ENCODE measurements at places on chromosomes 3 and 15.
A peak's percentile ranks its signal among the peaks of the same experiment; 100 is the strongest.

DNA sequence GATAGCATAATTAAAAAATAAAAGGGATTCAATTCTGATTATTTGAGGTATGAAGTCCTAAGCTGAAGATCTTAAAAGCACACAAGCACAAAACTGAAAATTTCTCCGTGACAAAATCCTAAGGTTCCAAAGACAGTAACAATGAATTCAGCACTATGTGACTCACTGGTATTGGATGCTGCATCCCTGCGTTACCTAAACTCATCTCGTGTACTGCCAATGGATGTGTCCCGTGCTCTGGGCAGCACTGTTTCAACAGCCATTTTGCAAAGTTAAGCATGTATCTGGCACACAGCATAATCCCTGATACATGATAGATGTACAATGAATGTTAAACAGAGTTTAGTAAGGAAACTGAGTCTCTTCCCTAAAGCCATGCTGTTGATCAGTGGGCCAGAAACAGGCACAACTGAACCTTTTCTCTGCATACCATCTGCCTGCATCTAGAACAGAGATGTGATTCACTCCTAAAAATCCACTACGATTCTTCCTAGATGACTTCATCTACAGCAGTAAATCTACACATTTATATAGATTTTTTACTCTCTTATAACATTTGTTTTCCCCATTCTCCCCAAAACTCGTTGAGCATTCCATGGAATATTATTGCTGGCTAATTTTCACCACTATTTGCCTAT, 14.3 kb downstream of the SUCLG2 start:
- no peak for DNase-seq

DNA sequence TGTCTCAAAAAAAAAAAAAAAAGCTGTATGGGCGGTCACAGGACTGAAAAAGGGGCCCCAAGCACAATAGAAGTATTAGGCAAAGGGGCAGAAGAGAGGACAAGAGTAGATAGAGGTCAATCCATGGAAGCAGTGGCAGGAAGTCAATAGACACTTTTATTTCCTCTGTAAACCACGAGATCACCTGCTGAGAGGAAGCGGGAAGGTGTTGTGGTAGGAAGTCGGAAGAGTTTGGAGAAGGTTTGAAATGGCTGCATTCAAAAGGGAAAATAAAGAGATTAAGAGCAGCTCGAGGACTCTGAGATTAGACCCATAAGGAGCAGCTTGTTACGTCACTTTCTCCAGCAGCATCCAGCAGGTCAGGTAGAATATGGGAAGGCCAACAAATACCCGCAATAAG, 14.2 kb upstream of the ZNF148 start:
- DNase-seq, result no peak

- no peak for DNase-seq
Measured at GRCh38 chr3:46058981-46059380, 31.7 kb upstream of the XCR1 start.

DNA sequence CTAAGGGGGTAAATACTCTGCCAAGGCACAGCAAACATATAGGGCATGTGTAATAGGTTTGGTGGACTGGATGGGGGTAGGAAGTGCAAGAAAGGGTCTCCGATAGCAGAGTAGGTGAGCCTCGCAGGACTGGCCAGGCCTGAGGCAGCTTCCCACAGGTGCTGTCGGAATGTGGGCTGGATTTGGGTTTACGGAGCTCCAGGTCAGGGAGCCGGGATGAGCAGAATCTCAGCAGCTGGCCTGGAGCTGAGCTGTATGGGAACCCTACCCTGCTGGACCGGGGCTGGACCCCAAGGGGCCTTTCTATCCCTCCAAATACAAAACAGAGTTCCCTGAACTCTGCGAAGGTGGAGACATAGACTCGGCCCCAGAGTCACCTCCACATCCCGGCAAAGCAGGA, 15.0 kb downstream of the KLF15 start:
- DNase-seq, result peak; percentile 4

- DNase-seq, result no peak
Measured at GRCh38 chr15:85871545-85871944, 76.8 kb upstream of the KLHL25 start.

GRCh38 chr3:132730891-132731580, 8.8 kb upstream of the NPHP3 start:
- DNase-seq, result no peak

DNA sequence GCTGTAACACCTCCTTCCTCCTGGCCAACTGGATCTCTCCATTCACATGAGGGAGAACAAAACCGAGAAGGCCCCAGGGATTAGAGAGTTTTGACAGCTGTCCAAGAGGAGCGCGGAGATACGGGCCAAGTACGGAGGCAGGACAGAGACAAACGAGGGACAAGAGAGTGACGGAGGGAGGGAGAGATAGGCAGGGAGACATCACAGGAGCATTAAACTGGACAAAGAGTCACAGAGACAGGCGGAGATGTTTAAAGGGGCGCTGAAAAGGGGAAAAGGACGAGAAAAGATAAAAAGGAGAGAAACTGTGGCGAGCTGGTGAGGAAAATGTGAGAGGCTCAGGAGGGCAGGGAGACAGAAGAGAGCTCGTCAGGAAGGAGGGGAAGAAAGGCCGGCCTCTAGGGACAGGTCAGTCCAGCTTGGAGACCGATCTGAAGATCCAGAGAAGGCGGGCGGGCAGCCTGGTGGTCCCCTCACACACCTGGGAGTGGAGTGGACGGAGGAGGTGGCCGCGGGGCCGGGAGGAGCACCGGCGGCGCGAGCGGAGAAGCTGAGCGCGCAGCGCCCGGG, 40.5 kb upstream of the ROPN1 start:
- no peak for DNase-seq

DNA sequence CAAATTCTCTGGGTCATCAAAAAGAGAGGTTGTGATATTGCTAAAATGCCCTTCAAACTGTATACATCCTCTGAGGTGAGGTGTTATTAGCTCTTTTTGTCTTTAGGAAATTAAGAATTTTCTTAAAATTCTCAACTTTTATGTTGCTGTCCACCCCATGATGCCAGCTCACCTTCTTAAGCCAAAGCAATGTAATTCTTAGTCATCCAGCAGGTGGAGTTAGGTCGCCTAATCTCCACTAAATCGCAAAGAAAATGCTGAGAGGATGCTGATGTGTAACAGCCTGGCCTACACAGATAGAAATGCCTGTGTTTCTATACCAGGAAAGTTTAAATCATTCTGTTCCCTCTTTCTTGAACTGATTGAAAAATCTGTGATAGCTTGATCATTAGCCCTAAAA, 770.2 kb upstream of the ALCAM start:
- no peak for DNase-seq

GRCh38 chr15:101669744-101670143, 17.6 kb upstream of the TM2D3 start:
- DNase-seq, result no peak

- no peak for DNase-seq
Measured at GRCh38 chr3:71680603-71681002, 44.6 kb downstream of the EIF4E3 start.

GRCh38 chr3:146093896-146094295, 67.1 kb downstream of the PLOD2 start:
- DNase-seq, result no peak

DNA sequence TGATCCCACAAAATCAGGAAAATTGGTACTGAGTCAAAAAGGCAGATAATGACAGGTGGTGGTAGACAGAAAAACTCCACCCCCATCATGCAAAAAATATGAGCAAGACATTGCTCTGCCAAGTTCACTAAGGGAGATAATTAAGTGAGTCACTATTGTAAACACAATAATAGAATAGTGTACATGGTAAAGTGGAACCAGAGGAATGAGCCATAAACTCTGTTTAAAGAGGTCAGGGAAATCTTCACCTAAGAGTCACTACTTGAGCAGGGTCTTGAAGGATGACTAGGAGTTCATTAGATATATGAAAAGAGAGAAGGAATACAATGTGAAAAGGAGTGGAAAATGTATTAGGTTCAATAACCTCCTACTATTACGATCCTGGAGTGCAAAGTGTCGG, 213.4 kb upstream of the PEX5L start:
- no peak for DNase-seq

GRCh38 chr15:94119923-94120775, 111.2 kb upstream of the MCTP2 start:
- peak; percentile 20 for DNase-seq

DNA sequence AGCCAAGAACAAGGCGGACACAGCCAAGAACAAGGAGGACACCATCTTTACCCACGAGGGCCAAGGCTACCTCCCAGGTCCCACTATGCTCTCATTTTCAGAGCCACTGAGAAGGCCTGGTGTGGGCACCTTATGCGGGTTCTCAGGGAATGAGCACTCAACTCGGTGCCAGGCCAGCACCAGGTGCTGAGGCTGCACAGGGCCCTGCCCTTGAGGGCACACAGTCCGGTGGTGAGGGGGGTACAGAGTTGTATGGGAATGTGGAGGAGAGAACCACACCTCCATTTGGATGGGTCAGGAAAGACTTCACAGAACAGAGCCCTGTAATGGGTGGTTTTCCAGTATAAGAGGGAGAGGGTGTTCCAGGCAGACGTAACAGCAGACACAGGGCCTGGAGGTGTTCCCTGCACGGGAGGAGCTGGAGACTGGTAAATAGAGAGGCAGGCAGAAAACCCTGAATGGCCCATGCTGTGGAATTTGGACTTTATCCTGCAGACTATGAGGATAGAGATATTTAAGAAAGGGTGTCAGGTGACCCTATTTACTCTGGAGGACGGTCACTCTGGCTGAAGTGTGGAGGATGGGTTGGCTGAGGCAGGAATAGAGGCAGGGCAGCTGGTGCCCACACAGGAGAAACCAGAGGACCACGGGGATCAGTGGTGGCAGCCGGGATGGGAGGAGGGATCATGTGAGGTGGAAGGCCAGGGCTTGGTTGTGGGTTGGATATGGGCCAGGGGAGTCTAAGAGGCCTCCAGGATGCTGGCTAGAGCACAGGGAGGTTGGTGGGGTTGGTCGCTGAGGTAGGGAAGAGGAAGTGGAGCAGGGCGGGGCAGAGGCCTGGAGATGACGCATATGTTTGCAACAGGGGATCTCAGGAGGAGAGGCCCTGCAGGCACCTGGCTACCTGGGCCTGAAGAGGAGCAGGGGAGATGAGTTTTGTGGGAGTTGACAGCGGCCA, 34.6 kb downstream of the CRABP1 start:
- DNase-seq, result no peak

GRCh38 chr3:24393316-24393715, 101.3 kb downstream of the THRB start:
- no peak for DNase-seq

GRCh38 chr3:180694321-180694720, 15.0 kb upstream of the CCDC39 start:
- DNase-seq, result no peak

GRCh38 chr15:41999290-42000285, 21.3 kb downstream of the PLA2G4E start:
- DNase-seq, result no peak

- DNase-seq, result no peak
Measured at GRCh38 chr15:75112278-75112847, 89.0 kb downstream of the PPCDC start.
